ENCODE measurements at places on chromosomes 4 and X.

GRCh38 chr4:141275834-141276233, 55.1 kb downstream of the ZNF330 start:
- DNase-seq = no peak

DNA sequence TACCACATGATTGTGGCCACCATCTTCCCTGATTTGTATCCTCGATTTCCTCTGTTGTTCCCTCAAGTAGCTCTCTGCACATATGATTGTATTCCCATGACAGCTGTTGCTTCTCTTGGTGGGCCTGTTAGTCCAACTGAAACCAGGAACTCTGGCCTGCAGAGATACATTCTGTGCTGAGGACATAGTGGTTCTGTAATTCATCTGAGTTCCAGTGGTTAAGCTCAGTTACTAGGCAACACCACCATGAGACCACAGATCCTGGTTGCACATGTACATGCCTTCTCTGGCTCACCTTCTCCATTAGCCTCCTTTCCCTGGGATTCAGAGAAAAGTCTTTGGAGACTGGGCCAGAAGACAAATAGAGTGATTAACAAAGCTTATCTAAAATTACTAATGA, 172.1 kb upstream of the SLC7A11 start:
- no peak for DNase-seq

GRCh38 chrX:117771384-117771783, 345.2 kb downstream of the KLHL13 start:
- no peak for DNase-seq

GRCh38 chr4:127730142-127730913, at the start of gene SLC25A31:
SLC25A31 (plus strand) TSS chr4:127730400; CDS start chr4:127730546, 146 bp downstream.
- no peak for DNase-seq

- no peak for DNase-seq
These were observed 1.3 kb downstream of the PRR32 start for GRCh38 chrX:126820700-126821420.

GRCh38 chrX:13334491-13334890, 14.6 kb upstream of the ATXN3L start:
- no peak for DNase-seq

GRCh38 chr4:24473309-24473721, 111.0 kb downstream of the DHX15 start:
- DNase-seq = no peak

GRCh38 chrX:348461-349117, 30.0 kb upstream of the GTPBP6 start:
- no peak for DNase-seq

DNA sequence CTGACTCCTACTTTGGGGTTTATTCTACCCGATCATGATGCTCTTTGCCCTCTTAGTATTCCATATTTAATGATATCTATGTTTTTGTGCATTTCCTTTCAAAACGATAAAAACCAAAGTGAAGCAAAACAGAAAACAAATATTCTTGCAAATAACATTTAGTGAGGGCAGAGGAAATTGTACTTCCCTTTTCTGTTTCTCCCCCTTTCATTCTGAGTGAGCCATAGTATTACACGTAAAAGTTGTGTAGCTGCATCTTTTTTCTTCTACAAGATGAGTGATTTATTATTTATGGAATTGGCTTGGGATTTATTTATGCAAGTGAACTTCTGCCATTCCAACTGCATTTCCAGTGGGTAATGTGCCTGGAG, 109.9 kb downstream of the AFF2 start:
- DNase-seq = no peak

GRCh38 chr4:14087459-14087858, 459.9 kb upstream of the BOD1L1 start:
- no peak for DNase-seq

- no peak for DNase-seq
These were observed 3.4 kb downstream of the UGT2A1 start for GRCh38 chr4:69649629-69650028.

GRCh38 chrX:53084863-53085262, 2.7 kb downstream of the TSPYL2 start:
- no peak for DNase-seq

DNA sequence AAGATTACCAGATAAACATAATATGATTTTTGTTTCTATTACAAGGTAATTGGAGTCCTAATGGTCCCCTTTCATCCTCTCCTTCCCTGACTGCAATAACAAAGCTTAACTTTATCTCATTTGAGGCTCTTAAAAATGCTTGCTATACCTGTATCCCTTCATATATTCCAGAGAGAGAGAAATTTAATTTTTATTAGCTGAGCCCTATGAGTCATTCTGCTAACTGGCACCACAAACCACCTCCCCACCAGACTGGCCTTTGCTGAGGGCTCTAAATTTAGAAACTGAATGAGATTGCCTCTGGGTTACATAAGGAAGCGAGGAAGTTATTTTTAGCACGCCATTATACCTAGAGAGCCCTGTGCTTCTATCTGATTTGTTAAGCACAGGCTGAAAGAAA, 27.4 kb downstream of the CBLL2 start:
- DNase-seq = no peak

DNA sequence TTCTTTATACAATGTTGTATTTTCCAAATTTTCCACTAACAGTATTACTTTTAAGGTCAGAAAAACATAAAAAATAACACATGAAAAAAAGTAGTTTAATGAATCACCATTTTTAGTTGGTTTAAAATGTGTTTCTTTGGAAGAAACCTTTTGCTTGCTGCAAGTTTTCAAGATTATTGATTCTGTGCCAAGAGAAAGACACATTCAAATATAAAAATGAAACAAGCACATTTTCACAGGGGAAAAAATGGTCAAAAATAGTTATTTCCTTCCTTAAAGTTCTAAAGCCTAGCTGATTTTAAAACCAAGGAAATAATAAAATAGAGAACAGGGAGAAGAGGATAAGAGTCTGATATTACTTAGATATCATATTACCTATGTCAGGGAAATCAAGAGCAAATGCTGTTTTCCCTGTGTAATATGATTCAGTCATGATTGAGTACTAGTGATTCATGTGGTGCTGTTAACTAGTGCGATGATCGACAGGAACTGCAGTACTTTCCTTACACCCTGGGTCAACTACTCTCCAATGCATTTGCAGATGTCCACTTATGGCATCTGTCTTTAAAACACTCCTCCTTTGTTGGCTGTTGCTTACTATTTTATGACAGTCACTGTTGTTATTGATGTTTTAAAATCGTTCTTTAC, 103.8 kb downstream of the CAMK2D start:
- DNase-seq = no peak

DNA sequence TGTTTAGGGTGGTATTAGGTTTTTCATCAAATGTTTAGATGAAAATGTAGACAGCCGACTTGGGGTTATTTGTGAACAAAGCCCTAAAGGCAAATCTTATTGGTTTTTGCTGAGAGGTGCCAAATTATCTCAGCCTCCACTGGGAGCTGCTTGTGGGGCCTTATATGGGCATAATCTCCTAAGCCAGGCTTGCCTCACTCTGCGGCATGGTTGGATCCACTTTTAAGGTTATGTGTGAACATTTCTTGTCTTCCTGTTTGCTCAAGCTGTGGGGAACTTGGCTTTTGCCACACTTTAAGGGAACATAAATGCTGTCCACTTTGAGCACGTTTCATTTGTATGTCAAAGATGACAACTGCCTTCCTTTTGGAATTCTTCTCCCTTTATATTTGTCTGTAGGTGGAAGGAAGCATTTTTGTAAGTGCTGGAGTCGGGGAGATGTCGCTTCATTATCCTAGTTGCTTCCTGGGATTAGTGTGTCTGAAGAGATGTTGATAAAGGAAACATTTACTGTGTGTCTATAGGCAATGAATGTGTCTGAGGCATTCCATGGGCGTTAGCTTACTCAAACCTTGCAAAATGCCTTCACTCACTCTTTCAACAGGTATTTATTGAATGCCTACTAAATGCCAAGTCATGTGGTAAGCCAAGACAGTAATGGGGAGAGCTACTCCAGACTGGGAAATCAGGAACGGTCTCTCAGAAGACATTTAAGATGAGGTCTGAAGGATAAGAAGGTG, 78.3 kb downstream of the SLC9A6 start:
- DNase-seq = no peak

- no peak for DNase-seq
These were observed 125.4 kb upstream of the DMD start for GRCh38 chrX:33336783-33337182.
